ENCODE measurements at places on chromosomes 16 and 17.

- DNase-seq: no peak
Observed at GRCh38 chr16:1691956-1692355, 13.9 kb downstream of the JPT2 start.

DNA sequence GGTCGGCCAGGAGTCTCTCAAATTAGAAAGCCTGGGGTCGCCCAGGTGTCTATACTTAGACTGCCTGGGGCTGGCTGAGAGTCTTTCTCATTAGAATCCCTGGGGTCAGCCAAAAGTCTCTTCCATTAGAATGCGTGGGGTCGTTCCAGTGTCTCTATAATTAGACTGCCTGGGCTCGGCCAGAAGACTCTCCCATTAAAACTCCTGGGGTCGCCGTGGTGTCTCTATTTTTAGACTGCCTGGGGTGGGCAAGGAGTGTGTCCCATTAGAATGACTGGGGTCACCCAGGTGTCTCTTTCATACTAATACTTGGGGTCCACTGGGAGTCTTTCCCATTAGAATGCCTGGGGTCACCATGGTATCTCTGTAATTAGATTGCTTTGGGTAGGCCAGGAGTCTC lies 2227.7 kb downstream of the TP53TG3F start:
- no peak for DNase-seq

DNA sequence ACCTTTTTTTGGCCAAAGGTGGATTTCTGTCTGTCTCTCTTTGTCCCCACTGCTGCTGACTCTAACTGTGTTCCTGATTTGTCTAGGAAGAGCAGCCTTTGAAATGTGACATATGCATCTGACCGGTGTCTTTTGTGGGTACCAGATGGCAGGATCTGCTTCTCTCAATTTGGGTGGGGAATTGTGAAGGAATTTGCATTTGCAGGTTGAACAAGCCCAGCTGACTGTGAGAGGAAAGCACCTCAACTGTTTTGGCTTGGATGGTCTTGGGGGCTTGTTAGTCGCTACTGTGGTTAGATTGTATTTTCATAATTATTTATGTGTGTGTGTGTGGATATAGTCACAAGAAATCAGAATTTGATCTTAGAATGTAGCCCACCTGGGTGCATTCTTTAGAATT lies 37.7 kb upstream of the LCMT1 start:
- DNase-seq: no peak

GRCh38 chr17:49862781-49863331 lies 15.0 kb upstream of the TAC4 start:
- no peak for DNase-seq

- DNase-seq: no peak
Observed at GRCh38 chr16:53024045-53024444, 28.7 kb downstream of the CHD9NB start.

GRCh38 chr17:68324114-68324513 lies 32.8 kb downstream of the ARSG start:
- no peak for DNase-seq

- no peak for DNase-seq
Observed at GRCh38 chr17:40364121-40364861, at the start of gene GJD3. TSS of gene GJD3 (minus strand) at chr17:40364737. CDS start at chr17:40363815, 922 bp downstream.

DNA sequence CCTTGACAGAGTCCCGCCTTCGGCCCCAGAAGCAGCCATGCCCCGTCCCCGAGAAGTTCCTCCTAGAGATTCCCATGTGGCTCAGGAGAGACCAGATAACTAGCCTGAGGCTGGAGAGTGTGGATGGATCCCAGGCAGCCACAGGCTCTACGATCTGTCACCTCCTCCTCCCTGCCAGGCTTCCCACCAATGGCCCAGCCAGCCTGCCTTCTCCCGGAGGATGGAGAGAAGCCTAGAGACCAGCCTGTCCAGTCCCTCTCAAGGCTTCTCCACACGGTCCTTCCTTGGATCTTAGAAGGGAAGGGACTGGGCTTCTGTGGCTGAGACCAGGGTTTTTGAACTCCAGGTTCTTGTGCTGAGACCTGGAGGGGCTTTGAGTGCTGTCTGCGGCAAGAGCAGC lies 1.6 kb upstream of the SMTNL2 start:
- DNase-seq: no peak

GRCh38 chr17:29628644-29629043 lies 5.9 kb upstream of the CORO6 start:
- DNase-seq: no peak

- no peak for DNase-seq
Observed at GRCh38 chr17:63693411-63694113, 6.4 kb downstream of the LIMD2 start.
